ENCODE measurements at places on chromosomes 1 and 21.
A peak's percentile ranks its signal among the peaks of the same experiment; 100 is the strongest.

DNA sequence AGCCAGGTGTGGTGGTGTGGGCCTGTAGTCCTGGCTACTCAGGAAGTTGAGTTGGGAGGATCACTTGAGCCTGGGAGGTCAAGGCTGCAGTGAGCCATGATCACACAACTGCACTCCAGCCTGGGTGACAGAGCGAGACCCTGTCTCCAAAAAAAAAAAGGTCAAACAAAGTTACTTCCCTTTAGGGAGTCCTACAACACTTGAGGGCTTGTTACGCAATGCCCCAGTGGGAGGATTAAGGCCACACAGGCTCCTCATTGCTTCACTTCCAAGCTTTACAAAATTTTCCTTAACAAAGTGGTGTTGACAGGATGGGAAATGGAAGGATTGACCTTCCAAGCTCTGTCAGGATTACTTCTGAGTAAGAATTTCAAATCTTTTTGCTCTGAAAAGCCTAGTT, 6.2 kb upstream of the EXTL1 start:
- DNase-seq, result no peak

- no peak for DNase-seq
These were observed 1.9 kb downstream of the TMCO4 start for GRCh38 chr1:19797827-19798226.

DNA sequence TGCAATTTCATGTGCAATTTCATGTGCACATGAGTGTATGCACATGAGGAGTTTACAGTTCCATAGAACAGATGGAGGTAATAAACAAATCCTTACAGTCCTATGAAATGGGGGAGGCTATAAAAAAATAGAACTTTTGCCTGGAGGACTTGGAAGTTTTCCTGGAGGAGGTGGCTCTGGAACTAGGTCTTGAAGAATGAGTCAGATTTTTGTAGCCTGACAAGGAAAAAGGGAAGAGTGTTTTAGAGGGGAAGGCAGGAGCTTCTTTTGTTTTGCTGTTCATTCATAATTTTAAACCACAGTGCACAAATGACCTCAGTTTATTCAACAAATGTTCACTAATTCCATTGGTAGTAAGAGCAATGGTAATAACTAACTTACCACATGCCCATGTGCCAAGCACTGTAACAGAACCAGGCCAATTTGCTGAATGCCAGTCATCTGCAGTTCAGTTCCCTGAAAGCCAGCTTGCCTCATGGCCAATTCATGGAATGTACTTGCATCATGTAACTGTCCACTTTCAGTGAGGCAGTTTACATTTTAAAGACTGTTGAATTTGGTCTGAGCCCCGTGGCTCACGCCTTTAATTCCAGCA, 2.7 kb downstream of the DIO1 start:
- DNase-seq, result no peak

GRCh38 chr1:53811414-53811851, 26.7 kb downstream of the NDC1 start:
- DNase-seq, result no peak

GRCh38 chr21:15057285-15057684, 7.5 kb downstream of the NRIP1 start:
- DNase-seq, result no peak

DNA sequence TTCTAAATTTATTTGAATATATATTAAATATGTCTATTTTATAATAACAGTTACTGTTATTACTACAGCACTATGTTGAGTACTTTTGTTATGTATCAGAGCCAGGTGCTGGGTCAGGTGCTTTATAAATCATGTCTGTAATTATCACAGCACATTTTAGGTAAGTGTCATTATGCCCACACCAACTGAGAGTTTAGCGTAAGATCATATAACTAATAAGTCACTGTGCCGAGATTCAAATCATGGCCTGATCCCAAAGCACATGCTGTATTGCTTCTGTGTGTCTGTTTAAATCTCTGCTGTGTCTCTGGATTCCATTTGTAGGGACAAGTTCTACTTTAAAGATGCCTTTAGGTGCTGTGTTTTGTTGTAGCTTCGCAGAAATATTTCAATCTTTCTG, 1.9 kb downstream of the GPSM2 start:
- peak; percentile 40 for DNase-seq

GRCh38 chr1:35507947-35508346, 49.3 kb downstream of the KIAA0319L start:
- DNase-seq, result no peak

- no peak for DNase-seq
These were observed 14.4 kb downstream of the NOC2L start for GRCh38 chr1:944341-945325.

- DNase-seq, result no peak
These were observed 7.4 kb upstream of the EFNA1 start for GRCh38 chr1:155120253-155120652.

DNA sequence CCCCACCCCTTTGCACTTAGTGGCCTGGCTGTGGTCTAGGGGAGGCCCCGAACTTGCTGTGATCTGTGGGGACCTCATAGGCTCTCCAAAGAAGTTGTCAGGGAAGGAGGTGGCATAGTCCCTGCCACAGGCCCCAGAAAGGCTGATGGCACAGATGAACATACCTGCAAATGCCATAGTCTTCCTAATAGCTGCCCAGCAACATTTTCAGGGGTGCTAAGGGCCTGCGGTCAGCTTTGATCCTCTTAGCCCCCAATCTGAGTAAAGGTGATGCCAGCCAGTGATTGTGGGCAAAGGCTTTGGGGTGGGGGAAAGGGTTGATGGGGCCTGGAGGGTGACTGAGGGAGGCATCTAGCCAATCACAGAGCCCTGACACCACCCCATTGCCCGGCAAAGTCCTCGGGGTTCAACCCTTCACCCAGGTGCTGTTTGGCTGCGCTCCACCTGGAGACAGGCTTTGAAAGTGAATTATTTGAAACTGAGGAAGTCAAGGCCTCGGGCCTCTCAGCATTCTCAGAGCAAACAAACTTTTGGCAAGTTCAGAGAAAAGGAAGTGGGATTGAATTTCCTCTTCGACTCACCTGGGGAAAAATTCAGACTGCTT, 35.8 kb downstream of the PAX7 start:
- DNase-seq, result no peak

- DNase-seq, result no peak
These were observed 221.8 kb downstream of the TTLL7 start for GRCh38 chr1:83776913-83777757.

DNA sequence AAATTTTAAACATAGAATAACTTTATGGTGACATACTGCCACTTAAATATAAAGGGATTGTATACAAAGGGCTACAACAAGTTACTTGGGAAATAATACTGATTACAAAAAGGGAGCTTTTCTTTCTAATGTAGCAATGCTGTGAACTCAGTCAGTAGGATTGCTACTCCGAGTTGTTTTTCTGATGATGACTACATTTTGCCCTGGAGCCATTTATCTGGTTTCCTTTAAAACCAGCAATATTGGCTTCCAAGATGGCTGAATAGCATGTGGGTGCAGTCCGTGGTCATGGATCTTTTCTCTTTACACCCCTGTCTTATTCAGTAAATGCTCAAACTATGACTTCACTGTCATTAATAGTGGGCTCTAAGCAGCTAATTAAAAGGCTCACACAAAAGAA, 92.6 kb upstream of the NEK7 start:
- DNase-seq, result no peak

GRCh38 chr1:66013371-66013770, 220.7 kb downstream of the PDE4B start:
- DNase-seq, result no peak

DNA sequence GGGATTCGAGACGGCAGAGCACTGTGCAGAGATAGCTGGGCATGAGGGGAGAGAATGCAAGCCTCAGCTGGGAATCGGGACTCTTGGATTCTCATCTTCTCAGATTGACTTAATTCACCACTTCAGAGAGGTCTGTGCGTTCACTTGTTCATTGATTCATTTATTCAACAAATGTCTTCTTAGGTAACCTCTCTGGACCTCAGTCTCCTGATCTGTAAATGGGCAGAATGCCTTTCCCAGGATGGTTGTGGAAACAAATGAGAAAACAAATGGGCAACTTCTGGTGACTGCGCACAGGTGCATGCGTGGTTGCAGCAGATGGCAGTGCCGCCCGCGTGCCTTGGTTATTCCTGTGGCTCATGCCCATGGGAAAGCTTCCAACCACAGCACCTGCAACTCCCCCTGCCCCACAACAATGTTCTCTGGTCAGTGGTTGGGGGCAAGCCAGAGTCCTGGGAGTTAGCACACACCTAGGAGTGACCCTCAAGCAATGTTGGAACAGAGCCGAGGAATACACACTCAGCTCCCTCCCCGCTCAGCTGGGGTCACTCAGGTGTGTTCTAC, 110.1 kb upstream of the RUNX3 start:
- DNase-seq, result no peak

DNA sequence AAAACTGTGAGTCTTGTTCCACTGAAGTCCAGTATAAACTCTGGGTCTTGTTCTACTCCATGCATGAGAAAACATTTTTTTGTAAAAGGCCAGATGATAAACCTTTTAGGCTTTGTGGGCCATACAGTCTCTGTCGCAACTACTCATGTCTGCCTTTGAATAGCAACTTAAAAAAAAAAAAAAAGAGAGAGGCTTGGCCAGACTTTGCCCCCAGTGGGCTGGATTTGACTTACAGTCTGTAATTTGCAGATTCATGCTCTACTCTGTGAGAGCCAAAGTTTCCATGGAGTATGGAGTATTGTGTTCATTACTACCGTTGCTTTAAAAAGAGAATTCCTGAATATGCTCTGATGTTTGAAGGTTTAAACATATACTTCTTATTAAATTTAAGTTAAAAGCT, 654.9 kb upstream of the PKN2 start:
- no peak for DNase-seq

DNA sequence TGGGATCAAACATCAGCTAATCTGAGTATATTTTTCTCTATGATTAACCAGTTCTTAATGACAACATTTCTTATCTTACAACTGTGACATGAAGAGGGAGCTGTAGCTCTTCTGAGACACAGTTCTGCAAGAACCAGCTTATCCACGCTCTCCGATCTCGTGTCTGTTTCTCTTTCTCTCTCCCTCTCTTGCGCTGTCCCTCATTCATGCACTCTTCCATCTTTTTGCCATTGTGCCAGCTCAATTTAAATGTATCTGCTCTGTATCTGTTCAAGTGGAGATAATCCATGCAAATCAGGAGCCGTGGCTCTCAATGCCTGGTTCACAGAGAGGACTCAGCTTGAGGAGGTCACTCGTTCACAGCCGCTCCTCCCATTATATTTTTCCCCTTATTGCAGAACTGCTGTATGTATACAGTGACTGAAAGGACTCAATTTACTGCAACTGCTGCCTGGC, 494.7 kb upstream of the ADGRL2 start:
- DNase-seq, result peak; percentile 70

GRCh38 chr1:244876228-244876910, 12.0 kb upstream of the HNRNPU start:
- no peak for DNase-seq

- no peak for DNase-seq
These were observed 4.2 kb upstream of the RGS8 start for GRCh38 chr1:182688436-182689205.

DNA sequence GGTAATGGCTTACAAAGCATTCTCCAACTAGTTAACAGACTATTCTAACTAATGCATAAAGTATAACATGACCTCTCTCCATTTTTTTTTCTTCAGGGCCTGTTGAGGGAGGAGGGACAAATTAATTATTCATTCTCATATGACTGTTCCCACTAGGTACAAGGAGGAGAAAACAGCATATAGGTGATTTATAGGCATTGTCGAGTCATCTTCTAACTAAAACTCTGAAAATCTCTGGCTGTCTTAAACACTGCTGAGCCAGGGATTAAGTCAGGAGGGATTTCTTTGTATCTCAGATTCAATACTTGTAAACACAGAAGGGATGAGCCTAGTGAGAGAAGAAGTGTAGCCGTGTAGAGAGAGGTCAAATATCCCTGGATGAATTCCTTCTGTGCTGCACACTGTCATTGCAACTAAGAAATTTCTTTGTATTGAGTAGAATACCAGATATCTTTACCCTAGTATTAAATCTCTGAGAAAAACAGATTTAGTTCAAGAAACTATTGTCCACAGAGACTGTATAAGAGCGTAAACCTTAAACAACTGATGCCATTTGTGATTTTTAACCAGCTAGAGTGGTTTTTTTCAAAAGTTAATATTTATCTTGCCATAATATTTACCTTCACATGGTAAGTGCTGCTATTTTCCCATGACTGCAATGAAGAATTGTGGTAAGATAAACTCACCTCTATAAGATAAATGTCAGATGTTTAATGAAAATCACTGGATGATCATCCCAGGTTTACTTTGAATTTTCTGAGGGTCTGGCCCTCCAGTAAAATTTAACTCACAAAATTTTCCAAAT, 465.3 kb downstream of the RWDD3 start:
- no peak for DNase-seq

- DNase-seq, result no peak
These were observed 14.3 kb upstream of the LPAR3 start for GRCh38 chr1:84907095-84907827.

- no peak for DNase-seq
These were observed 105.7 kb downstream of the C1orf21 start for GRCh38 chr1:184492536-184492935.

GRCh38 chr1:247165674-247166073, 6.1 kb downstream of the ZNF124 start:
- no peak for DNase-seq

DNA sequence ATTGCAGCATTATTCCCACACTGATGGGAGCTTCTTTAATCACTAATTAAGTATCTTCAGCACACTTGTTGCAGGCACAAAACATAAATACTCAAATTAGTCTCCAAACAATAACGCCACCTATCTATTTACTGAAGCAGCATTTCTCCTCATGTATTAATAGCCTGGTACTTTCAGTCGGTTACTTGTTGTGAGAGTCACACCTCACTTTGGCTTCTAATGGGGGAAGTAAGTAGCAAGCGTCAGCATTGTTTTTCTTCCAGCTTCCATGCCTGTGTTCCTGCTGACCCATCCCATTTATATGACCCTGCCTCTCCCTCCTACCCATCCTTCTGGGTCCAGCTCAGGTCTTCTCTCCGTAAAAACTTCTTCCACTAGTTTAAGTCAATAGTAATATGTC, 31.9 kb upstream of the DENND1B start:
- no peak for DNase-seq

DNA sequence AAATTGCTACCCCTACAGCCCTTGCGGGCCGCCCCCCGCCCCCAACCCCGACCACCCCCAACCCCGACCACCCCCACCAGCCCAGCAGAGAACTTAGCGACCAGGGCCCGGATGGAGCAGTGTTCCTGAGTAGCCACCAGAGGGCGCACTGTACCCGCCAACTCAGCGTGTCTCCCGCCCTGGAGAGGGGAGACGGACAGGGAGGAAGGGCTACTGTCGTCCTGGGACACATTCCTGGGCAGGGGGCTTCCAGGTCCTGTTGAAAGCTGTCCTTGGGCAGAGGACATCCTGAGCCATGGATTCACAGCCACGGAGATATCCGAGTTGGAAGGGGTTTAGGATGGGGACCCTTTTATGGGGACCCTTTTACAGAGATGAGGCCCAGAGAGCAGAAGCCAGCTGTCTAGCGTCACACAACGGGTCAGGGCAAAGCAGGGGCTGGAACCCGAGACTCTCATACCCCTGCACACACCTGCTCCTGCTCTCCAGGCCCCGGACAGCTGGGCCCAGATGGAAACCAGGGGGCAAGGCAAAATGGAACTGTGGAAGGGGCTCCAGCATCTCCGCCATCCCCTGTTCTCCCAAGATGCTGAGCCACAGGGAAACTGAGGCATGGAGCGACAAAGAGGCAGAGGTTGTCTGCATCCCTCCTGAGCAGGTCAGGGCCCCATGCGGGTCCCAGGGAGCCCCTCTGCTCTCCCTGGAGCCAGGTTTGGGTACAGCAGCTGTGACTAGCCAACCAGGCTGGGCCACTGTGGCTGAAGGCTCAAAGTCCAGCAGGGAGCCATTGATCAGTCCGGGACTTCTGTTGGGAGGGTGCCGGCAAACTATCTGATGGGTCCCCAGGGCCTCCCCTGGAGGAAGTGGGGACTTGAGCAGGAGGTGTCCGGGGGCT, 25.0 kb upstream of the LAPTM5 start:
- peak; percentile 44 for DNase-seq

- peak; percentile 71 for DNase-seq
These were observed at the start of gene ACBD6 for GRCh38 chr1:180502361-180503279. Gene ACBD6, minus strand, starts transcription at chr1:180502577. Its CDS starts 311 bp downstream, at chr1:180502266.

Measured in NCI-H1105 (cell line).